ENCODE measurements at places on chromosomes 7 and 10.

GRCh38 chr7:100875356-100875751 is 451 bp downstream of the SRRT start:
- no peak for DNase-seq

- DNase-seq = no peak
Observed at GRCh38 chr10:59880019-59880717, 26.2 kb downstream of the CCDC6 start.

- DNase-seq = no peak
Observed at GRCh38 chr7:37690206-37690605, 6.6 kb downstream of the GPR141 start.

GRCh38 chr7:96654630-96655188 is 54.9 kb downstream of the SEM1 start:
- no peak for DNase-seq

- no peak for DNase-seq
Observed at GRCh38 chr7:69162931-69163670, 435.2 kb upstream of the AUTS2 start.

GRCh38 chr7:134593530-134594392 is 44.9 kb downstream of the AKR1B15 start:
- DNase-seq = peak; percentile 90

DNA sequence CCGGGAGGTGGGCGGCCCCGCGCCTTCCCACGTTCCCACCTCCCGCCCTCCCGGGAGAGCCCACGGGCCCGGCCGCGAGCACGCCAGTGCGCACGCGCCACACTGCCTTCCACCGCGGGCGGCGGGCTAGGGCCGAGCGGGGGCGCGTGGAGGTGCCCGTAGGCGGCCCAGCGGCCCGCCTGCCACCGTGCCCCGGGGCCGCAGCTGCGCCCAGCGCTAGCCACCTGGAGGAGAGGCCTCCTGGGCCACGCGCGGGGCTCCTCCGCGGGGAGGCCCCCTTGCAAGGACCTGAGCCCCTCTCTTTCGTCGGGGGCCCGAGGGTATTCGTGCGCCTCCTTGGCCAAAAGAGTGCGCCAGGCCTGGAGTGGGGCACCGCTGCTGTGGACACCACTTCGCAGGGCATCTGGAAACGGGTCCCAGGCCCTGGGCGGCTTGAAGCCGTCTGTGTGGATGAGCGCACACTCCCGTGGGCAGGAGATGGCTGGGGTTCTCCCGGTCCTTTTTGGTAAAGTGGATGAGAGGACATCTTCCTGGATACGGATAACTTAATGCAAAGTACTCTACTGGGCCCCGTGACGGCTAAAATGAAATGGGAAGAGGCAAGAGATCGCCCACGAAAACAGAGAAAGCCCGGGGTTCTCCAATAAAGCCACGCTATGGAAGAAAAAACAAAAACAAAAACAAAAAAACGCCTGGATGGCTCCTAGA is 9.0 kb upstream of the EBF3 start:
- no peak for DNase-seq

- peak; percentile 69 for DNase-seq
Observed at GRCh38 chr10:5595994-5596471, 70.4 kb downstream of the ASB13 start.

GRCh38 chr10:28090506-28090905 is 91.6 kb upstream of the ODAD2 start:
- no peak for DNase-seq

DNA sequence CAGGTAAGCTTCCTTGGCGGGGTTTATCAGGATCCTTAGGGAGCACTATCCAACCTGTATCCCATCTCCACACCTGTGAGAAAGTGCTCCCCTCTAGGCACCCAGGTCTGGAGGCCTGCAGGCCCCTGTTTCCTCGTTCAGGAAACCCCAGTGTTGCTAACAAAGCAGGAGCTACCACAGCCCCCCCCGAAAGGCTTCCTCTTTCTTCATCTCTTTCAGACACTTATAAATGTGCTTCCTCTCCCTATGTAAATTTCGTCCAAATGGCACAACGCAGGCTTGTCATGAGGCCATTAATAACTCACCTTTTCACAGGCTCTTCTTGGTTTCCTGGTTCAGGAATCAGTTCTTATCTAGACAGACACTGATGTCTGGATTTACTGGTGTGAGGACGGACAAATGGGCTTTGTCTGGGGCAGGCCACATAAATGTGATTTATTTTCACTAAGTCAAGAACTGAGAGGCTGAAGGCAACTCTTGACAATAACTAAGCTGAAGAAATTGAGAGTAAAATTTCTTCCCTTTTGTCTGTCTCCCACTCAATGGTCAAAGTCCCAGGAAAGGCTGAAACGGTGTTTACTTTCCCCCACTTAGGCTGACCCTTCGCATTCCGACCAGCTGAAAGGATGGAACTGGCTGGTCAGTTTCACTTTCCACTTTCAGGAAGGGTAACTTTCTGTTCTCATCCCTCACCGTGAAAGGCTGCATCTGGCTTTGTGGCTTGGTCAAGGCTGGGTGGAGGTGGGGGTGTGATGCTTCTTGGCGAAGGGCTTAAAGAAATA is 46.8 kb downstream of the PIK3AP1 start:
- peak; percentile 1 for DNase-seq

DNA sequence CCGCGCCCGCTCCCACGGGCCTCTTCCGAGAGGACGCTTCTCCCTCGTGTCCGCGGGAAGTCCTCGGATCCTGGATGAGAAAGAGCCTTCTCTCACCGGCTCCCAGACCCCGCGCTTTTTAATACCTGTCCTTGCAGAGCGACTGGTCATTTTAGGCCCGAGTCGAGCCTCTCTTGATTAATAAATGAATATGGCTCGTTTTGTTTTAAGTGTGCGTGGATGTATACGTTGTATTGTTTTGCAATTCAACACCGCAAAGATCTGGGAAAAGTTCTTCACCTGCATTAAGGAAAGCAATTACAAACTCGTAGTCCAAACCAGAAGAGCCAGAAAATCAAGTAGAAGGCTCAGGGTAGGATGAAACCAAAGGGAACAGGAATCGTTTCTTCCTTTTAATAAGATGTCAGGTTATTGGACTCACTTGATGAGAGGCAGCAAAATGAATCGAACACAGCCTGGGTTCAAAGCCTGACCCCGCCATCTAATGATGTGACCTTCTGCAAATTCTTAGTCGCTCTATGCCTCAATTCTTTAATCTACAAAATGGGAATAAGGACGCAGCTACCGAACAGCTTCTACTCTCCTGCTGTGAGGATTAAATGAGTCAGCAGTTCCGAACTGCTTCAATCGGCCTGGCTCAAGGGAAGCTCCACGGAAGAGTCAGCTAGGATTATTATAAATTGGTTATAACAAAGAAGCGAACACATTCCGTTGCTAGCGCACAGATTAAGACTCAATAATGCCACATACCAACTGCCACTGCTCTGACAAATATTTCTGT is 277.8 kb upstream of the NEBL start:
- peak; percentile 30 for DNase-seq

GRCh38 chr7:45506059-45506458 is 68.1 kb upstream of the ADCY1 start:
- DNase-seq = no peak

- no peak for DNase-seq
Observed at GRCh38 chr7:590731-591551, 71.3 kb upstream of the PDGFA start.

DNA sequence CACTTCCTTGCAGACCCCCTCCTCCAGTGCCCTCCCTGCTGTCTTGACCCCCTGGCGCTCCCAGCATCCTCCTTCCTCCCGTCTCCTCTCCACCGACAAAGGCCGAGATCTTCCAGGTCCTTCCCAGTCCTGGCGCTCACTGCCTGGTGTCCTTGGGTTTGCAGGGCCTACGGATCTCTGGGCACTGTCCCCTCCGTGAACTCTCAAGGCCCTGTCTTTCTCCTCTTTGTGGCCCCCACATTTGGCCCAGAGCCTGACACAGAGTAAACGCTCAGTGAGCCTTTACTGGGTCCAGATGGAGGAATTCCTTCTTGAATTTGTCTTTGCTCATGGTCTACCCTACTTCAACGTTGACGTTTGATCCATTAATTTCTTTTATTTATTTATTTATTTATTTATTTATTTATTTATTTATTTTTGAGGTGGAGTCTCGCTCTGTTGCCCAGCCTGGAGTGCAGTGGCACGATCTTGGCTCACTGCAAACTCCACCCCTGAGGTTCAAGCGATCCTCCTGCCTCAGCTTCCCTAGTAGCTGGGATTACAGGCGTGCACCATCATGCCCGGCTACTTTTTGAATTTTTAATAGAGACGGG is 29.7 kb downstream of the TMEM270 start:
- DNase-seq = no peak

- peak; percentile 24 for DNase-seq
Observed at GRCh38 chr7:47873762-47874161, 74.5 kb downstream of the PKD1L1 start.

All from PC-9 (cell line).